Eye (tissue), 1 donor: ENCODE measurements at places on chromosomes 1 and 21.

GRCh38 chr1:185972096-185972850 lies 238.1 kb downstream of the HMCN1 start:
- DNase-seq = no peak

- peak; percentile 83 for DNase-seq
These were observed 954 bp downstream of the MARK1 start for GRCh38 chr1:220528679-220529501.

DNA sequence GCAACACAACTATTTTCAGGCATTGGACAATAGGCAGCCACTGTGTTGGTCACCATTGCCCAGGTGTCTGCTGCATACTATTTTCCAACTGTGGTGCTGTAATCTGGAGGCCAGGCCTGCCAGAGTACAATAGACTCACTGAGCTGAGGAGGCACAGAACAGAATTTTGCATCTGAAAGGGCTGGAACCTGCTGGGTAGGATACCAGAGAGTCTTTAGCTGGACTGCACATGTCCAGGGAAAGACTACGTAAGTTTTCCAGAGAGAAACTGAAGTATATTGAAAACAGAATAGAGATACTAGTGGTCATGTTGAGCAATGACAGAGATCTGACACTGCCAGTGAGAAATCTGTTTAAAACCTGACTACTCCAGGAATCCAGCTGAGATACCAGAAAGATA lies 200.8 kb downstream of the RASAL2 start:
- DNase-seq = no peak

- DNase-seq = peak; percentile 32
These were observed 403.1 kb downstream of the RRAGC start for GRCh38 chr1:38456531-38456876.

DNA sequence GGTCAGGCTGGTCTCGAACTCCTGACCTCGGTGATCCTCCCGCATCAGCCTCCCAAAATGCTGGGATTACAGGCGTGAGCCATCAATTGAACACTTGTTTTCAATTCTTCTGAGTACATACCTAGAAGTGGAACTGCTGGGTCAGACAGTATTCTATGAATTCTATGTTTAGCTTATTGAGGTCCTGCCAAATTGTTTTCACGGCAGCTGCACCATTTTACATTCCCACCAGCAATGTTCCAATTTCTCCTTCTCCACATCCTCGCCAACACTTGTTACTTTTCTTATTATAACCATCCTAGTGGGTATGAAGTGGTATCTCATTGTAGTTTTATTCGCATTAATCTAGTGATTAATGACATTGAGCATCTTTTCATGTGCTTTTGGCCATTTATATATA lies 49.9 kb downstream of the PTP4A2 start:
- DNase-seq = no peak

DNA sequence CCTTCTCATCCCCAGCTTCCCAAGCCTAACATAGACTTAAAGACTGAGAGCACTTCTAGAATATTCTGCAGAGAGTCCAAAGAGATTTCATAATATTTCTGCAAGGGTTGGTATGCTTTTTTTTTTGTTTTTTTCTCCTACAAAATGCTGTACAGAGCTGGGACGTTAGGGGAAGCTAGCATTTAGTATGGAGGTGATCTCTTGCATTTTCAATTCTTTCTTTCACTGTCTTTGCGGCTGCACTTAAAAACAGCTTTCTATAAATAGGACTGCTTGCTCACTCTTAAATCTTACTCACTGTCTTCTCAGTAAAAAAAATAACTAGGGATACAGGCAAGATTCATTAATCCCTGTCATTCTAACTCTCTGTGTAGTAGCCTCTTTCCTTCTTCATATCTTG lies 7.4 kb downstream of the DSCAM start:
- DNase-seq = no peak

GRCh38 chr1:3102641-3103040 lies 33.6 kb downstream of the PRDM16 start:
- no peak for DNase-seq
